ENCODE measurements at places on chromosomes 3 and 15.

- DNase-seq, result no peak
Observed at GRCh38 chr3:183181606-183182005, 19.1 kb upstream of the LAMP3 start.

DNA sequence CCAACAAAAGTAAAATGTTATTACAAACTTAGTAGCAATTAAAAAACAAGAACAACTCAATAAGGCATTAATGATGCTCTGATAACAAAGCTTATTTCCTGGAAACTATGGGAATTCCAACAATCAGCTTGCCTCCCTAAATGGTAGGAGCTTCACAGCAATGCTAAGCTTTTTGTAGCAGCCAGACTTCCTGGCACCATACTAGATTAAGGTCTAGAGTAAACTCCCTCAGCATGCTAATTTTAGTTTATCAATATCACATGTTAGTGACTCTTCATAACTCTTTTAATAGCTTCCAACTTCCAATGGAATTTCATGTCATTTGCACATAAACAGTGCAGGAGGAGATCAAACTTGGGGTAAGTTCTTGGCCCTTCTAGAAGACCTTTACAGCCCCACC lies 782.0 kb downstream of the MCTP2 start:
- DNase-seq, result no peak

DNA sequence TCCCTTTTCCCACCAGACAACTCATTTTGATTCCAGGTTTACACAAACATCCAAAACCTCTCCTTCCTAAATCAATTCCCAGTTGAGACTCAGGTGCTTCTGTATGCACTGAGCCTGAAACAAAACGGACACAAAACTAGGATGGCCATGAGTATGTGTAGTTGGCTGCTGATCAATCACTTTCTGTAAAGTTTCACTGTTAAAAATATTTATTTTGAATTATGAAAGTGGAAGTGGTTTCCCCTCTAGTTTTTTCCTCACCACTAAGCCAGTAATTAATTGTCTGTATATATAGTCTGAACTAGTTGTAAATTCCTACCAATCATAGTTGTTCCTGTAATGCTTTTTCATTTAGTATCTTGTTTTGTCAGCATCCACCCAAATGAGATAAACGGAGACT lies 51.7 kb upstream of the TSPAN3 start:
- no peak for DNase-seq

- peak; percentile 43 for DNase-seq
Observed at GRCh38 chr15:29792426-29793159, 29.7 kb downstream of the TJP1 start.

DNA sequence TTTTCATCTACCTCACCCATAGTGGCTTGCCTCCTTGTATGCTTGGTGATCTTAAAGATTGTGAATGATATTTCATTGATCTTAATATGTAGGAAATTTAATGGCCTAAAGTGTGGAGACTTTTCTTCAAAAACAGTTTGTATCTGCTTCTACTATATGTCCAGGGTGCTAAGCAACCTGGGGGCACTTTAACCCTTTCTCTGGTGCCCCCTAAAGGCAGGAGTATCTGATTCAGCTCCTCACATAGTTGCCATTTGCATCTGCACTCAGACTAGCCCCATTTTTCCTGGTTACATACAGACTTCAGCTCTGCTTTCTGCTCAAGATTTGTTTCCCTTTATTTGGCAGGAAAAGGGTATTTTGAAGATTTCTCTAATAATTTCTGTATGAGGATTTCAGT lies 5.2 kb upstream of the PFN2 start:
- no peak for DNase-seq

GRCh38 chr15:47410247-47410646 lies 307.1 kb upstream of the SEMA6D start:
- no peak for DNase-seq

GRCh38 chr3:40877631-40878463 lies 321.5 kb upstream of the CTNNB1 start:
- DNase-seq, result peak; percentile 1

DNA sequence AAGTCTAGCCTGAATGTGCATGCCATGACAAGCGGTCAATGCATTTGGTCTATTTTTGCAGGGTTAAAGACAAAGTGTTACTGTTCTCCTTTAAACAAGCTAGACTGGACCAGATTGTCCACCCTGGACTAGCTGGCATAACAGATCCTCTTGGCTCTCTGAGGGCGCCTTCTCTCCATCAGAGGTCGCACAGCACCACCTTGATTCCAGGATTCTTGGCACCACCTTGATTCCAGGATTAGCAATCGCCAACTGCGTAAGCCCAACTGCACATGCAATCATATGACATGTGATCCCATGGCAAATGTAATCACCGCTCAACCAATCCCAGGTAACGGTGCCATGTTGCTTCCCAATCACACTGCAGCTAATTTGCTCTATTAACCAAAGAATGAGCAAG lies 98.6 kb downstream of the OXNAD1 start:
- no peak for DNase-seq

GRCh38 chr3:97481416-97481815 lies 283.1 kb upstream of the ARL6 start:
- DNase-seq, result no peak

- no peak for DNase-seq
Observed at GRCh38 chr3:197399486-197399885, 101.1 kb upstream of the DLG1 start.

DNA sequence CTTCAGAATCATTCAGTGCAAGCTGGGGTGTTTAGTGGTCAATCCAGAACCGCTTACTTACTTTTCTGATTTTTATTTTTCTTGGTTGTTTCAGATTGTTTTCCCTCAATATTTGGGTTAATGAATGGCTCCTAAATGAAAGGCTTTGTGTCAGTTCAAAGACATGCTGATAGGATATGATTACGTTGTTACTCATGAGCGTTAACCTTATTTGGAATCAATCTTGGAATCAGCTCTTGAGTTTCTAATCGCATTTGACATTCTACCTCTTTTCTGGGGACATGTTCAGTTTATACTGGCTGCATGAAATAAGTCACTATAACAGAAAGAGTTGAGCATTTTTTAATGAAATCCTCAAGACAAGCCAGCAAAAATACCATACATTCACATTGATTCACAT lies 50.2 kb downstream of the ATP11B start:
- DNase-seq, result no peak

DNA sequence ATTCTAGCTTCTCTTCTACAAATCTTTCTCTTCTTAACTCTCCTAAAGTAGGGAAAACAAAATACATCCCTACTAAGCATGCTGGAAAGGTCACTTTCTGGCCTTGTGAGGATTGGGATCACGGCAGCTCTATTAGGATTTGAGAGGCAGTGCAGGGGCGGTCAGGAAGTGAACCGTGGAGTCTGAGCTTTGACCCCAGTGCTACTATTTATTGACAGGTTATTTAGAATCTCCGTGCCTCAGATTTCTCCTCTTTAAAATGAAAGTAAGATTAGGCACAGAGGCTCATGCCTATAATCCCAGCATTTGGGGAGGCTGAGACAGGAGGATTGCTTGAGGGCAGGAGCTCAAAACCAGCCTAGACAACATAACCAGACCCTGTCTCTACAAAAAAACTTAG lies 42.0 kb upstream of the CHRM5 start:
- DNase-seq, result no peak
